ENCODE measurements at places on chromosomes 2 and 18.

GRCh38 chr2:211598238-211598637, 940.4 kb downstream of the ERBB4 start:
- no peak overlapping the region for H3K27ac ChIP-seq
- no peaks in the 10 kb centered on the region for H3K4me1 ChIP-seq
- no peak overlapping the region for H3K4me3 ChIP-seq
- no peaks in the 10 kb centered on the region for H3K27me3 ChIP-seq
- no peak for DNase-seq
- no peaks in the 10 kb centered on the region for H3K36me3 ChIP-seq

- H3K4me3 ChIP-seq: no peak overlapping the region
- H3K4me1 ChIP-seq: no peaks in the 10 kb centered on the region
- no peaks in the 10 kb centered on the region for H3K36me3 ChIP-seq
- no peak overlapping the region for H3K27ac ChIP-seq
- H3K27me3 ChIP-seq: no peaks in the 10 kb centered on the region
These were observed 61.5 kb upstream of the BOD1L2 start for GRCh38 chr18:57085371-57085770.

GRCh38 chr2:25340181-25340921, 1.4 kb downstream of the DNMT3A start:
- H3K4me1 ChIP-seq: no peaks in the 10 kb centered on the region
- DNase-seq: peak; percentile 88
- H3K27me3 ChIP-seq: no peaks in the 10 kb centered on the region

- peak overlapping the region; percentile 47 for H3K27ac ChIP-seq
- no peaks in the 10 kb centered on the region for H3K27me3 ChIP-seq
- peaks cover 15% of the 10 kb centered on the region for H3K4me1 ChIP-seq
- H3K4me3 ChIP-seq: no peak overlapping the region
- H3K36me3 ChIP-seq: no peaks in the 10 kb centered on the region
These were observed 197.5 kb downstream of the IRS1 start for GRCh38 chr2:226601881-226602662.

DNA sequence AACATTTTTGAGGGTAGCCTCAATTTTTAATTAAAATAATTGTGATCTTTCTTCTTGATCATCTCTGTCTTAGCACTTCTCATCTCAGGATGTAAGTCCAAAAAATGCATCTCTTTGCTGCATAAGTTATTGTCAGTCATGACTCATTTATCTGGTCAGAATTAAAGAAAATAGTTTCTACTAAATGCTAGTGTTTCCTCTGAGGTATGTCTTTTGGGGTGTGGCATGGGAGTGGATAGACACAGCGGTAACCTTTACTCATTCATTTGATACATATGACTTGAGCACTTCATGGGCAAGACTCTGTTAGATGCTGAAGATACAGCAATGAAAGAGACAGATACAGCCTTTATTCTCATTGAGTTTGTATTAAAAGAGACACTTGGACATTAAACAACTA, 284.7 kb downstream of the IRS1 start:
- DNase-seq: no peak
- H3K4me3 ChIP-seq: no peak overlapping the region
- peaks cover 6% of the 10 kb centered on the region for H3K4me1 ChIP-seq
- no peaks in the 10 kb centered on the region for H3K36me3 ChIP-seq
- no peaks in the 10 kb centered on the region for H3K27me3 ChIP-seq

DNA sequence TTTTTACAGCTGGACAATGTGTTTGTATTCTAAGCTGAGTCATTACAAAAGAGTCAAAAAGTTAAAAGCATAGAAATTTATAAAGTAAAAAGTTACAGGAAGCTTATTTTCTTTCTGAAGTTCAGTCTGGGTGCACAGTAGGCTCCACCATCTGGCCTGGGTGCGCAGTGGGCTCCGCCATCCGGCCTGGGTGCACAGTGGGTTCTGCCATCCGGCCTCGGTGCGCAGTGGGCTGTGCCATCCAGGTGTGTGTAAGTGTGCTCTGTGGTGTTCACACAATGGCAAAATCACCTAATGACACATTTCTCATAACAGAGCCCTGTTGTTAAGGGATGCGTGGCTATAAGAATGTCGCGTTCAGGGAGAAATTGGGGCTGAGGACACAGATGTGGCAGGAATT, 195.5 kb downstream of the ANKRD30B start:
- no peaks in the 10 kb centered on the region for H3K27me3 ChIP-seq
- no peak for DNase-seq
- no peaks in the 10 kb centered on the region for H3K36me3 ChIP-seq
- H3K4me3 ChIP-seq: no peak overlapping the region
- H3K4me1 ChIP-seq: no peaks in the 10 kb centered on the region
- no peak overlapping the region for H3K27ac ChIP-seq

DNA sequence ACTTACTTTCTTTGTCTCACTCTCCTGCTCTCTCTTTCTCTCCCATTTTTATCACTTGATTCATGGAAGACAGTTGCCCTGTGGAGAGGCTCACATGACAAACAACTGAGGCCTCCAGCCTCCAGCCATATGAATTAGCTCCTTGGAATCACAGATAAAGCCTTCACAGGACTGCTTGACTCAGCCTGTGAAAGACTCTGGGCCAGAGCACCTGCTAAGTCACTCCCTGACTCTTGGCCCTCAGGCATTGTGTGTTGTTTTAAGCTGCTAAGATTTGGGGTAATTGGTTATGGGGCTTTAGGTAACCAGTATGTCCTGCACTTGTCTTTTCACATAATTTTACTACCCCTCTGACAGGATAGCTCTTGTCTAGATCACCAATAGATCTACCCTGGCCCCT, 334.9 kb downstream of the SOX11 start:
- H3K4me1 ChIP-seq: no peaks in the 10 kb centered on the region
- no peak for DNase-seq
- H3K36me3 ChIP-seq: no peaks in the 10 kb centered on the region
- no peak overlapping the region for H3K4me3 ChIP-seq
- H3K27me3 ChIP-seq: no peaks in the 10 kb centered on the region
- H3K27ac ChIP-seq: no peak overlapping the region

DNA sequence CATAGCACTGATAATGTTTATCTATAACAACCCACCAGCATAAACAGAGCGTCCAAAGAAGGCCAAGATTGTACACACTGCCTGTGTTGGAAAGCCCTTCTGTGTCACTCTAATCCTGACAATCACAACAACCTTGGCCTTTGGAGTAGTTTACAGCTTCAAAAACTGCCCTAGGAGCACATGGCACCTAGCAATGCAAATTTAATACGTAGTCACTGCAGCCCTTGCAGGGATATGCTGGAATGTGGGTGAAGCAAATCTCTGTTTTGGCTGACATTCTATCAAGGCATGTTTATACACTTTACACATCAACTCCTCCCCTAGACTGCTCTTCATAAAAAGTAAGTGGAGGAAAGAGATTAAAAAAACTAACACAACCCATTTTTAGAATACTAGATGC, 66.8 kb downstream of the GRB14 start:
- H3K36me3 ChIP-seq: no peaks in the 10 kb centered on the region
- DNase-seq: no peak
- no peak overlapping the region for H3K4me3 ChIP-seq
- no peaks in the 10 kb centered on the region for H3K4me1 ChIP-seq

DNA sequence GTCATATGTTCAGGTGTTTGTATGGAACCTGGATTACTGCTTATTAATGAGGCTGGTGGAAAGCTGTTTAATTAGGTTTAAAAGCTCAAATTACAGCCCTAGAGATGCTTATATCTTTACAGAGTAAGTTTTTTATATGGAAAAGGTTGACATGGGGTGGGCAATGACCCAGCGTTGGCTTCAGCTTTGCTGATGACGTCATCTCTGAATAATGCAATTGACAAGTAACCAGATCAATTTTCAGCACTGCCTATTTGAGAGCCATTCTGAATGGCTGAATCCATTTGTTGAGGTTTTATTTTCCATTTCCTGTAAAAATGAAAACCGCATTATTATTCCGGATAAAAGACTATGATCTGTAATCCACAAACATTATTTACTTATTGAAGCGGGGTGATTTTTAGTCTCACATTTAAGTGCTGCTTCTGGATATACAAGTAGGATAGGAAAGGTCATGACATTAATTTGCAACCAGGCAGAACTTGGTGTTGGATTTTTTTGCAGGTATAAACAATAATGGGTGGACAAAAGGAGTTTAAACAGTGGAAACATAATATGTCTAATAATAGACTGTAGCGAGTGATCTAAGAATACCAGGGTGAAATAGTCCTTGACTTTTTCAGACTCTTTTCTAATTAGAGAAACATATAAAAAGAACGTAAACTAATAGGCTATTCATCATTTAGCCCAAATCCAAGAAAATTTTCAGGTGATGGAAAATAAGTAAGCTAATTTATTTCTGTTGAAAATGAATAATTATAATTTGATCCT, 2.7 kb downstream of the PPP1R1C start:
- H3K4me1 ChIP-seq: no peaks in the 10 kb centered on the region
- H3K27me3 ChIP-seq: no peaks in the 10 kb centered on the region
- H3K4me3 ChIP-seq: no peak overlapping the region
- no peak overlapping the region for H3K27ac ChIP-seq

GRCh38 chr18:8049147-8049546, 482.0 kb downstream of the PTPRM start:
- DNase-seq: peak; percentile 38
- H3K27ac ChIP-seq: no peak overlapping the region
- H3K4me1 ChIP-seq: peaks cover 17% of the 10 kb centered on the region
- H3K27me3 ChIP-seq: no peaks in the 10 kb centered on the region

- no peak overlapping the region for H3K27ac ChIP-seq
- H3K4me1 ChIP-seq: peaks cover 40% of the 10 kb centered on the region
- no peak for DNase-seq
- no peaks in the 10 kb centered on the region for H3K36me3 ChIP-seq
- H3K27me3 ChIP-seq: no peaks in the 10 kb centered on the region
These were observed 119.2 kb upstream of the SLC39A10 start for GRCh38 chr2:195537811-195538210.

GRCh38 chr2:10584242-10584753, 105.5 kb downstream of the NOL10 start:
- peaks cover 11% of the 10 kb centered on the region for H3K4me1 ChIP-seq
- peaks cover 20% of the 10 kb centered on the region for H3K36me3 ChIP-seq
- peak overlapping the region; percentile 82 for H3K27ac ChIP-seq
- no peak overlapping the region for H3K4me3 ChIP-seq
- H3K27me3 ChIP-seq: no peaks in the 10 kb centered on the region
- no peak for DNase-seq

DNA sequence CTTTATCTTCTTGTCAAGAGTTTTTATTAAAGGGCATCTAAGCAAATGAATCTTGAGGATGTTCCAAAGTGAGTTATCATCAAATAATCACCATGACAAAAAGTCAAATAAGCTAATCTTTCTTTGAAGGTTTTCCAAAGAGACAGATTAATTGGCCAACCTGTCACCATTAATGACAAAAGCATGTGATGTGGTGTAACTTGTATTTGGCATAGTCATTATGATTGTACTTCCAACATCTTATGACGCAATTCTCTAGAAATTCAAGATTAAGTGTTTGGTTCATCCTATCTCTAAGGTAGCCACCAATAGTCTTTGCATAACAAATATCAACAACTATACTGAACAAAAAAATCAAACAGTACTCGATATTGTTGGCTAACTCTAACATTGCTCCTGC, 28.6 kb downstream of the RBMS1 start:
- H3K36me3 ChIP-seq: no peaks in the 10 kb centered on the region
- H3K4me1 ChIP-seq: no peaks in the 10 kb centered on the region
- H3K27ac ChIP-seq: no peak overlapping the region
- H3K4me3 ChIP-seq: no peak overlapping the region

GRCh38 chr2:1884933-1885580, 140.7 kb upstream of the PXDN start:
- H3K36me3 ChIP-seq: no peaks in the 10 kb centered on the region
- no peak overlapping the region for H3K4me3 ChIP-seq
- no peak overlapping the region for H3K27ac ChIP-seq
- DNase-seq: peak; percentile 57
- peaks cover 10% of the 10 kb centered on the region for H3K4me1 ChIP-seq

- no peak overlapping the region for H3K4me3 ChIP-seq
- peaks cover 10% of the 10 kb centered on the region for H3K4me1 ChIP-seq
- peaks cover 3% of the 10 kb centered on the region for H3K27me3 ChIP-seq
- H3K36me3 ChIP-seq: no peaks in the 10 kb centered on the region
These were observed 146.2 kb upstream of the MSH6 start for GRCh38 chr2:47636596-47637264.

DNA sequence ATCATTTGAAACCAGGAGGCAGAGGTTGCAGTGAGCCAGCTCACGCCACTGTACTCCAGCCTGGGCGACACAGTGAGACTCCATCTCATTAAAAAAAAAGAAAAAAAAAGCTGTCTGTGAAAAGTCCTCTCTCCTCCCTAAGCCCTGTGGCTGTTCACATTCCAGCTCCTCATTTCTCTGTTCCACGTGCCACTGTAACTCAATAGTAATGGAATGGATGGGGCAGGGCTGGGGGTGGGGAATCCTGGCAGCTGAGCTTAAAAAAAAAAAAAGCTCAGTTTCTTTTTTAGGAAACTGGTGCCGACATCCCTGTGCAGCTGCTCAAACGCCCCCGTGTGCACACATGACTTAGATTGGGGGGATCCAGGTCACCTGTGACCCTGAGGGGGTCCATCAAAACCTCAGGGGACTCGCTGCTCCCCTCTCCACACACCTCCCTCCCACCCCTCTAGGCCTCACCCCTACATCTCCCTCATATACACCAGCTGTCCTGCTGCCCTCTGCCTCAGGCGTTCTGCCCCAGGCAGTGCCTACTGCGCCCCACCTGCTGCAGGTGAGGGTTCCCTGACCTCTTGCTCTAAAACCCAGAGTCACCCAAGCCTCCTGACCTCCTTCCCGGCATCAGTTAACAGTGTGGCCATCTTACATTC, 255.4 kb downstream of the AGAP1 start:
- DNase-seq: peak; percentile 81
- H3K27me3 ChIP-seq: no peaks in the 10 kb centered on the region
- no peak overlapping the region for H3K27ac ChIP-seq
- peaks cover 12% of the 10 kb centered on the region for H3K36me3 ChIP-seq

DNA sequence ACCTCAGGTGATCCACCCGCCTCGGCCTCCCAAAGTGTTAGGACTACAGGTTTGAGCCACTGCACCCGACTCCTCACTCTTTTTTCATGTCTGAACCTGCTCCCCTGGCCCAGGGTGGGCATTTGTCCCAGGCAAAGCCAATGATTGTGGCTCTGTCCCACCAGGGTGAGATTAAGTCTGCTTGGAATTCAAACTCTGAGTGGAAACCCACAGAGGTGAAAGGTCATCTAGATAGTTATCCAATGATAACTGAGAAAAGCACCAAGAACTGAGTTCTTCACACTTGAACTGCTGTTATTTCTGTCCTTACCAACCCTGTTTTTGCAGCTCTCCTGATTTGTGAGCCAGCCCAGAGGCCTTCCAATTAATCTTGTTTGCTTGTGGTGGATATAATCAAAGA, 62.4 kb upstream of the ACVR1 start:
- no peaks in the 10 kb centered on the region for H3K4me1 ChIP-seq
- H3K4me3 ChIP-seq: no peak overlapping the region
- DNase-seq: no peak
- H3K27ac ChIP-seq: no peak overlapping the region
- H3K36me3 ChIP-seq: no peaks in the 10 kb centered on the region
- no peaks in the 10 kb centered on the region for H3K27me3 ChIP-seq

- no peak for DNase-seq
- H3K4me1 ChIP-seq: peaks cover 48% of the 10 kb centered on the region
- no peak overlapping the region for H3K27ac ChIP-seq
- no peaks in the 10 kb centered on the region for H3K36me3 ChIP-seq
These were observed 1.8 kb upstream of the ARID5A start for GRCh38 chr2:96534701-96535181.

GRCh38 chr2:118686346-118686745, 161.1 kb downstream of the EN1 start:
- no peaks in the 10 kb centered on the region for H3K27me3 ChIP-seq
- H3K4me3 ChIP-seq: no peak overlapping the region
- no peak for DNase-seq
- H3K36me3 ChIP-seq: no peaks in the 10 kb centered on the region
- no peak overlapping the region for H3K27ac ChIP-seq

GRCh38 chr2:152548996-152549395, 168.3 kb downstream of the PRPF40A start:
- peaks cover 22% of the 10 kb centered on the region for H3K4me1 ChIP-seq
- H3K27me3 ChIP-seq: no peaks in the 10 kb centered on the region
- peak overlapping the region; percentile 73 for H3K27ac ChIP-seq
- no peaks in the 10 kb centered on the region for H3K36me3 ChIP-seq
- no peak overlapping the region for H3K4me3 ChIP-seq
